ENCODE measurements at places on chromosomes 7 and 10. TPM values are rescaled to one million over a fixed set of nuclear protein-coding genes. Genes with fewer than 3 reads are reported as not detected.

Gene SORCS1
- not detected for total RNA-seq

Gene UBE2H
- total RNA-seq, result 103 TPM

Gene ZNF518A
- total RNA-seq, result 11.1 TPM

Gene EDRF1
- 10.5 TPM for total RNA-seq

Gene ZNF503
- total RNA-seq, result 18.6 TPM
